ENCODE measurements at places on chromosomes 3 and 15. TPM values are rescaled to one million over a fixed set of nuclear protein-coding genes. Genes with fewer than 3 reads are reported as not detected.

The MOBP gene
- 0.27 TPM for total RNA-seq

The EOMES gene
- total RNA-seq = 0.53 TPM

The WHAMM gene
- total RNA-seq = 7.4 TPM

The IGF2BP2 gene
- total RNA-seq = 80.8 TPM

The LRTM1 gene
- total RNA-seq = not detected

The MAGI1 gene
- 63.6 TPM for total RNA-seq

DNA sequence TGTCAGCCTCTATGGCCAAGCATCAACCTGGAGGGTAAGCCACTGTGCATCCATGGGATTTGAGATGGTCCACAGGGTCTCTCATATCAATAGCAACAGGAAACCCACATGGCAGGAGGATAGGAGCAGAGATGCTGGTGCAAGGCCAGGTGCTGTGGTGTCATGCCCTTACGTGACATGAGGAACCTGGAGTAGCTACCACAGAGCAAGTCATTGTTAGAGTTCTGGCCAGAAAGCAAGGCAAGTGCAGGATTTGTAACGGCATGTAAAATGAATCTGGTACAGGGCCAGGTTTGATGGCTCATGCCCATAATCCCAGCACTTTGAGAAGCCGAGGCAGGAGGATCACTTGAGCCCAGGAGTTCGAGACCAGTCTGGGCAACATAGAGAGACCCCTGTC lies 14.8 kb upstream of the ZNF774 start:
- no peak for DNase-seq

DNA sequence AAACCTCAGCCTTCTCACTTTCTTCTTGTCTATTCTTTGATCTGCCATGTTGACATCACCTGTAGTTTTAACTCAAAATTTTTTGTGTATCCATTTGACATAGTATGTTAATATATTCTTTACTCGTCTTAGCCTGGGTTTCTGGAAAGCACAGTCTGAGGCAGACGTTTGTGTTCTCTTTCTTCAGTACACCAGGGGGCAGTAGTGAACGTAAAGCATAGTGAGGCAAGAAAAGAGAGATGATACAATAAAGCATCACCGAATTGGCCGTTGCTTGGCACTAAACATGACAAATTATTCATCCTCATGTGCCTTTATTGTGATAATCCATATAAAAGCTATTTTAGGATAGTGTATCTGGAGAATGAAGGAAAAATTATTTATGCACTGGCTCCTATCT lies 141.0 kb upstream of the MYRIP start:
- DNase-seq = no peak

GRCh38 chr3:111321786-111322185 lies 220.2 kb upstream of the CD96 start:
- DNase-seq = no peak

- DNase-seq = no peak
These were observed 208.4 kb upstream of the TRIM42 start for GRCh38 chr3:140469491-140469890.

DNA sequence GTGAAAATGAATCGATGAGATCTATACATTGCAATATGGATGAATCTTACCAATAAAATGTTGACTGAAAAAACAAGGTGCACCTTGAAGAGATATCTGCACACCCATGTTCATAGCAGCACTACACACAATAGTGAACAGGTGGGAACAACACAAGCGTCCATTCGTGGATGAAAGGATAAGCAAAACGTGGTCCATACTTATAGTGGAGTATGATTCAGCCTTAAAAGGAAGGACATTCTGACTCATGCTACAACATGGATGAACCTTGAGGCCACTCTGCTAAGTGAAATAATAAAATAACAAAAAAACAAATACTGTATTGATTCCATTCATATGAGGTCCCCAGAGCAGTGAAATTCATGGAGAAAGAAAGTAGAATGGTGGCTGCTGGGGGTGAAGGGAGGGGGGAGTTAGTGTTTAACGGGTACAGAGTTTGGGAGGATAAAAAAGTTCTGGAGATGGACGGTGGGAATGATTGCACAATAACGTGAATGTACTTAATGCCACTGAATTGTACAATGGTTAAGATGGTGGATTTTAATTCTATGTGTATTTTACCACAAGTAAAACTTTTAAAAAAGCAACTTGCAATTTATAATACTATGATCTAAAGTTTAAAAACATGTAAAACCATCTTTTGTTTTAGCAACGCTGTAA lies 35.6 kb downstream of the IQSEC1 start:
- no peak for DNase-seq

DNA sequence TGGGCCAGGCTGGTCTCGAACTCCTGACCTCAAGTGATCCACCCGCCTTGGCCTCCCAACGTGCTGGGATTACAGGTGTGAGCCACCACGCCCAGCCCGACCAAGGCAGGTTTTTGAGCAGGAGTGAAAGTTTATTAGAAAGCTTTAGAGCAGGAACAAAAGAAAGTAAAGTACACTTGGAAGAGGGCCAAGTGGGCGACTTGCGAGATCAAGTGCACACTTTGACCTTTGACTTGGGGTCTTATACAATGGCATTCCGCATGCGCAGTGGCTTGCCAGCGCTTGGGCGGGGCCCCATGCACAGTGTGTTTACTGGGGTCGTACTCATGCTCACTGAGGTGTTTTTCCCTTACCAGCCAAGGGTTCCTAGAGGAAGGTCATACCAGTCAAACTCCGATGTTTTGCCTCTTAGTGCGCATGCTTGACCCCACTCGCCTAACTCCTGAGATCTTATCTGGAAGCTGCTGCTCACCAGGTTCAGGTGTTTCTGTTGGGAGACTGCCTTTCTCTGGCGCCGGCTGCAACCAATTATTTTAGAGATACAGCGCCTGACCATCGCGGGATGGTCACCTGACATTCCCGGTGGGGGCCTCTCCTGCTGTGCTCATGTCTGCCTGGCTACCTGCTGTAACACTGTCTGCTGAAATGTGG lies 46.9 kb upstream of the FLNB start:
- no peak for DNase-seq

GRCh38 chr3:8911781-8912180 lies 51.5 kb downstream of the RAD18 start:
- no peak for DNase-seq

GRCh38 chr3:20658491-20658890 lies 472.5 kb upstream of the SGO1 start:
- DNase-seq = no peak

DNA sequence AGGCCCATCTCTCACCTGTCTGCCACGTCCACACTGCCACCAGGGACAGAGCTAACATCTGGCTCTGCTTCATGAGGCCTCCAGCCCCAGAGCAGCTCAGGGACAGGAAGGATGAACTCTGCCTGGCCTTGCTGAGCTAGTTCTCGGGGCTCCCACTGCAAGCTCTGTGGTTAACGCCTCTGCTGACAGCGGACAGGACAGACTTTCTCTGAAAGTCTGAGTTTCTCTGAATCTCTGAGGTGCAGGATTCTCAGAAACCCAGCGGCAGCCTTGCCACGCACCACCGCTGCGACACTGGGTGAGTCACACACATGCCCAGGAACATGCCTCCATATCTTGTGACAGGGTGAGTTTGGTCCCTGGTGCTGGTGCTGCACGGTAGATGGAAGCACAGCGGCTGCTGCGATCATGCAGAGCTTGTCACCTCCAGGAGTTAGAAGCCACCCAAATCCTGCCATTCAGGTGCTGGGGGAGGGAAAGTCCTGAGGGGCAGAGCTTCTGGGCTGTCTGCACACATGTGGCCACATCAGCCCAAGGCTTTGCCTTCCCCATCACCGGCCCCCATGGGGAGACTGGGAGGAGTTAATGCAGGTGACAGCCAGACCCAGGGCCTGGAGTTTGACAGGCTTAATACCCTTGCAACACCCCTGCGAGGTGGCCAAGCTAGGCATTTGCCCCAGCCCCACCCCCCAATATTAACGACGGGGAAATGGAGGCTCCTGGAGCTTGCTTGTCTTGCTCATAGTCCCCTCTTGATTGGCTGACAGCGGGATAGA lies 267.0 kb downstream of the PLCL2 start:
- no peak for DNase-seq

- no peak for DNase-seq
These were observed 471.3 kb upstream of the TPRG1 start for GRCh38 chr3:188700501-188700900.

GRCh38 chr3:135034891-135035440 lies 239.9 kb downstream of the EPHB1 start:
- no peak for DNase-seq

GRCh38 chr15:67327737-67328136 lies 73.2 kb downstream of the IQCH start:
- DNase-seq = no peak

- no peak for DNase-seq
These were observed 168.0 kb downstream of the SHOX2 start for GRCh38 chr3:157938154-157938779.

- DNase-seq = no peak
These were observed 27.2 kb downstream of the ACAA1 start for GRCh38 chr3:38109580-38110313.

DNA sequence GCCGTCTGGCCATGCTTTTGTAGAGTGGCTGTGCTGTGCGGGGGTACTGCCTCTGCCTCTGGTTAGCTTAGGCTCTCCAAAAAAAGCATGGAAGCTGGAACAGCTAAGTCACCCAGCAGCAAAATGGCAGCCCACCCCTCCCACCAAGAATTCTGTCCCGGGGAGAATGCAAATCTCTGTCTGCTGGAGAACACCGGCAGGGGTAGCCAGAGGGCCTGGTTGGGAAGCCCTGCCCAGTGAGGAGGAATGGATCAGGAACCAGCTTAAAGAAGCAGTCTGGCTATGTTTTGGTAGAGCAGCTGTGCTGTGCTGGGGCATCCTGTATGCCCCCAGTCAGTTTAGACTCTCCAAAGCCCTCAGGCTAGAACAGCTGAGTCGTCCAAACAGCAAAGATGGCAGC lies 56.2 kb upstream of the PTPRG start:
- no peak for DNase-seq

- DNase-seq = no peak
These were observed 20.4 kb upstream of the ACTL6A start for GRCh38 chr3:179542375-179542774.

DNA sequence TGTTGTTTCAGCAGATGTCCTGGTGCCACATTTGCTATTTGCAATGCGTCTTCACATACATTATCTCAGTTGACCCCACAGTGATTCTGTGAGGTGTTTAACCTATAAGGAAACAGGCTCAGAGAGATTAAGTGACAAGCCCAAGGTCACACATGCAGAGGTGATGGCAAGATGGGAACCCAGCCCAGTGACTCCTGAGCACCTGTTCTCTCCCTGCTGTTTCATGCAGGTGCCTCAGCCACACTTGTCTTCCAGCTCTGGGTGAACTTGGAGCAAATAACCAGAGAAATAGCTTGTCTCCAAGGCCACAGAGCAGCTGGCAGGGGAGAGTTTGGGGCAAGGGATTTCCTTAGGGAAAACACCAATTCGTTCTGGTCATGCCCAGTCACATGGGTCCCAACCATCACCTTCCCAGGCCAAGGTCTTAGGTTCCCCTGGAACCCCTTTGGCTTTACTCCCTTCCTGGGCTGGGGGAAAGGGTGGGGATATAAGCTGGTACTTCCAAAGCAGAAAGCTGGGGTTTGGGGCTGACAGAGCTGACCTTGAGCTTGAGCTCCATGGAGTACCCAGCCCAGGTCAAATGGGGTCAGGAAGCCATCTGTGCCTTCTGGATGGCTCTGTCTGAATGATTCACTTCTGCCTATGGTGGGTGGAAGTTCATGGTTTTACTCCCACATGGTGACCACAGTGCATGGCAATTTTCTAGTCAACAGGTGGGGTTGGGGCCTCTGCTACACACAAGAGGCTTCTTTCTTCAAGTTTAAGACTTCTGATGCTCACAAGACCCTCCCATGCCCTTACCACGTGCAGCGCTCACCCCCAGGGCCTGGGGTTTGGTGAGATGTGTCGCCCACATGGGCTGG lies 22.4 kb downstream of the LIPC start:
- DNase-seq = no peak

- no peak for DNase-seq
These were observed 317.5 kb upstream of the SGO1 start for GRCh38 chr3:20503394-20504082.

DNA sequence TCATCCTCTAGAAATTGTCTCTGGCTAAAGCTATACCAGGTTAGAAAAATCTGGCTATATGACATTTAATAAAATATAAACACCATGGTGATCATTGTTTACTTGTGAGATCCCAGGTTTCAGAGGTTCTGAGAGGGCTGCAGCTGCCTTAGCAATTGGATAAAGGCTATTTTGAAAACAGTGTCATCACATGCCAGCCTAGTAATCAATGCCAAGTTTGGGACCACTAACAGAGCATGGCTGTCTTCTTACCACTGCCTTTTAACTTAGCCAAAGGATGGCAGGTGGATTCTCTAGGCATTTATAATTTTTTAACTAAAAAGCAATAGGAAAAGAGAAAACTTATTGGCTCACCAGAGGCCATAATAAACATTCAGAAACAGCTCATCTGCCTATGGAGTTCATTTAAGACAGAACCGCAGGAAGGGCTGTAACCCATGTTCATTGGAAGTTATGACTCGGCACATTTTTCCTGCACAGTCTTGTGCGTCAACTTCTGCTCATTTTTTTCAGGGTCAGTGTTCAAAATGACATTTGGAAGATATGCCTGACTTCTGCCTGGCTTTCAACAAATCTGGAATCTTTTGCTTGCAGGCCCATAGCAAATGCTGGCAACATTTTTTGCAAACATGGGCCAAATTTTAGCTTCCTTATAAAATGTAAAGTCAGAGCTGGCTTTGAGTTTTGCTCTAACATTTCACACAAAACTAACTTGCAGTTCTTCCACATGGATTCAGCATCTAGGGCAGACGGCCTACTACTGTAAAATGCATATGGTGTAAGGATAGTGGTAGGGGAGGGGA lies 476.0 kb upstream of the TBL1XR1 start:
- peak; percentile 8 for DNase-seq

DNA sequence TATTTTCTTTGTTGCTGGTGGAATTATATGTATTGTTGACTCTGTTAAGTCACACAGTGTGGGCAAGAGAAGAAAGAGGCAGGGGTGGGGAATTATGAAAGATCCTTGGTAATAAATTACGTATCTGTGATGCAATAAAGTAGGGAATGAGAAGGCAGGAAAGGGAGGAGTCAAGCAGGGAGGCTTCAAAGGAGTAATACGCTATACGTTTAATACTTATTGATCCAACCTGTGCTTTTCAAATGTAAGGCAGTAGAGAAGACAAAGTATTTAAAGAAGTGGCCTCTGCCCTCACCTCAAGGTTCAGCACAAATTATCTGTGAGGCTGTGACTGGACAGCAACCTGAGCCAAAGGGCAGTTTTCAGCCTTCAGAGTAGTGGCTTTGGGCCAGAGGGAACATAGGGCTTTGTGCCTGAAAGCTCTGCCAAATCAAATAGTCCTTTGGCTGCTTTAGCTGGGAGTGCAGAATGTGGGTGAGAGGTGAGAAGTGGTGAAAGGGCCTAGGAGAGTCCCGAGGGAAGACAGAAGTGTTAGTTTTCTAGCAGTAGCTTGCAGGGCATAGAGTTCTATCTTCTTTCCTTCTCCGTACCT lies 1.2 kb upstream of the PLIN1 start:
- DNase-seq = no peak

DNA sequence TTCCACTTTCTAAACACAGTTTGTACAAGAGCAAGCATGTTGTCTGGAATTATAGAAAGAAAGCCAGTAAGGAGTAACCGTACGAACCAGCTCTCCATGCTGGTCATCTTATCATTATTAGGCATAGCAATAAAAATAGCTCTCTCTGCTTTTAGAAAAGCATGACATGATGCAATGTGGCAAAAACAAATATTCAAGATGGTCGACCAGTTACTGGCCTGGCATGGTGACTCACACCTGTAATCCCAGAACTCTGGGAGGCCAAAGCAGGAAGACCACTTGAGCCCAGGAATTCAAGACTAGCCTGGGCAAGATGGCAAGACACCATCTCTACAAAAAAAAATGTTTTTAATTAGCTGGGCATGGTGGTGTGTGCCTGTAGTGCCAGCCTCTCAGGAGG lies 2.6 kb upstream of the MAP4 start:
- peak; percentile 56 for DNase-seq

GRCh38 chr3:13853978-13854296 lies 25.9 kb downstream of the WNT7A start:
- DNase-seq = no peak

Data from Caco-2 (cell line).